ENCODE measurements at places on chromosomes 3 and 15. TPM values are rescaled to one million over a fixed set of nuclear protein-coding genes. Genes with fewer than 3 reads are reported as not detected.

C3orf33 gene
- 1.2 TPM for polyA plus RNA-seq

AHSG gene
- polyA plus RNA-seq, result not detected

SPESP1 gene
- polyA plus RNA-seq, result not detected

DLL4 gene
- 0.16 TPM for polyA plus RNA-seq

GOLGA8G gene
- polyA plus RNA-seq, result not detected

SERINC4 gene
- polyA plus RNA-seq, result not detected

SLC22A13 gene
- not detected for polyA plus RNA-seq

HES1 gene
- polyA plus RNA-seq, result 1.1 TPM

UBAP1L gene
- 0.84 TPM for polyA plus RNA-seq

KBTBD8 gene
- 11.9 TPM for polyA plus RNA-seq

INSYN1 gene
- polyA plus RNA-seq, result not detected

P2RY1 gene
- polyA plus RNA-seq, result 1.4 TPM

Measured in GM12878 (cell line).